CD4-positive, alpha-beta T cell treated with Interleukin-17A for 4 hours (primary cell): ENCODE measurements at places on chromosomes 6 and 20.
A peak's percentile ranks its signal among the peaks of the same experiment; 100 is the strongest.

DNA sequence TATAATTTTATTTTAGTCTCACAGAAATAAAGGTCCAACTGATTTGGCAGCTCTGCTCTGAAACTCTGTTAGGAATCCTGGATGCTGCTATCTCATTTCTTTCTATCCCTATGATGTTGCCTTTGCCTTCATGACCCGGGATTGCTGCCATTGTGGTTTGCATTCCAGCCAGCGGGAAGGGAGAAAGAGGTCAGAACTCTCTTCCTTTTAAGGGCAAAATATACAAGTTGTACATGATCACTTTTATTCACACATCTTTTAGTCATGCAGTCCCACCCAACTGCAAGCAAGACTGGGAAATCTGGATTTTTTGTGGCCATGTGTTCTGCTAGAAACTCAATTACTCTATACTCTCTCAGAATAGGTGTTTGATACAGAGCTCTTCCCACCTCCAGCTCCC is 263.1 kb upstream of the ZFP64 start:
- DNase-seq: no peak

DNA sequence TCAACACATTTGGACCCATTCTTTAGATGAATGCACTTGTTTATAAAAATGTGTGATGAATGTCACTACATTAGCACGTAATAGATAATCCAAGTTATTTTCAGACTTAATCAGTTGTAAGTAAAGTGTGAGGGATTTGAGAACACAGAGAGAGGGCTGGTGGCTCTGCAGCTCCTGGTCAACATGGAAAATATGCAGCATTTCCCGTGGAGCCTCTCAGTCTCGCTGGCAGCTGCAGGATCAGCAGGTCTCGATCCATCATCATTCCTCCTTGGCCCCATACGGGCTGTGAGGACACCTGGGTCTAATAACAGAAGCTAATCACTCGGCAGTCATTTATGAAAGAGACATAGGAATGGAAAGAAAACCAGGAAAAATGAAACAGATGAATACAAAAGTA is 390.2 kb downstream of the PRKN start:
- no peak for DNase-seq

DNA sequence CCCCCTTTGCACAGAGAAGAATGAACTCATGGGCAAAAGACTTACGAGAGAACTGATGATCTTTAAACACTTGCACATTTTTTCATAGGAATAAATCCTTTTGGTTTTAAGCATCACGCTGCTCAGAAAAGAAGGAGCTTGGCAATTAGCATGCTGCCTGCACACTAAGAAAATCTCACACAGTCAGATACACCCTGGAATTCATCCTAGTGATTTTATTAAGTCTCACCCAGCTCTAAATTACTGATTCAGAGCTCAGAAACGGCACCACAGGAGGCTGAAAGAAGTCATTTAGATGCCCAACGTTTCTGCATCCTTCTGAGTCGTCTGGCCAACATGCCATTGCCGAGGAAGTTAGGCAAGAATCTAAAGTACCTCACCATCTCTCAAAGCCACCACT is 18.0 kb upstream of the NRSN1 start:
- DNase-seq: no peak

GRCh38 chr6:53598265-53598907 is 53.5 kb upstream of the GCLC start:
- DNase-seq: no peak

GRCh38 chr6:126907996-126908395 is 210.5 kb upstream of the RSPO3 start:
- no peak for DNase-seq

GRCh38 chr6:37021356-37022129 is 16.1 kb downstream of the FGD2 start:
- DNase-seq: peak; percentile 88

DNA sequence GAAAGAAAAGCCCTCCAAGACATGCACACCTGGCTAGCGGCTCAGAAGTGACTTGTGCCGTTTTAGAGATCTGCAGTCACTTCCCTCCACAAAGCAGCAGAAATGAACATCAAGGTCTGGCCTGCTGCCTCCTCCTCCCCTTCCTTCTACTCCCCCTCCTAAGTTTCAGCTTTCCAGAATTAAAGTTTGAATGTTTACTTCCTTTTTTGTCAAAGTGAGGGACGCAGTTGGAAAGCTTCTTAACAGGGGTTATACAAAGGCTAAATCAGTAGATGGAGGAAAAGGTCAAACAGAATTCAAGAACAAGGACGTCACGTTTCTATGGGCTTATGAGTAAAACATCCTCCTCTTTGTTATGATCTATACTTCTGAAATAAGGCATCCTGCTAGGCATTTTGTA is 227.7 kb downstream of the SLC35F1 start:
- DNase-seq: no peak

DNA sequence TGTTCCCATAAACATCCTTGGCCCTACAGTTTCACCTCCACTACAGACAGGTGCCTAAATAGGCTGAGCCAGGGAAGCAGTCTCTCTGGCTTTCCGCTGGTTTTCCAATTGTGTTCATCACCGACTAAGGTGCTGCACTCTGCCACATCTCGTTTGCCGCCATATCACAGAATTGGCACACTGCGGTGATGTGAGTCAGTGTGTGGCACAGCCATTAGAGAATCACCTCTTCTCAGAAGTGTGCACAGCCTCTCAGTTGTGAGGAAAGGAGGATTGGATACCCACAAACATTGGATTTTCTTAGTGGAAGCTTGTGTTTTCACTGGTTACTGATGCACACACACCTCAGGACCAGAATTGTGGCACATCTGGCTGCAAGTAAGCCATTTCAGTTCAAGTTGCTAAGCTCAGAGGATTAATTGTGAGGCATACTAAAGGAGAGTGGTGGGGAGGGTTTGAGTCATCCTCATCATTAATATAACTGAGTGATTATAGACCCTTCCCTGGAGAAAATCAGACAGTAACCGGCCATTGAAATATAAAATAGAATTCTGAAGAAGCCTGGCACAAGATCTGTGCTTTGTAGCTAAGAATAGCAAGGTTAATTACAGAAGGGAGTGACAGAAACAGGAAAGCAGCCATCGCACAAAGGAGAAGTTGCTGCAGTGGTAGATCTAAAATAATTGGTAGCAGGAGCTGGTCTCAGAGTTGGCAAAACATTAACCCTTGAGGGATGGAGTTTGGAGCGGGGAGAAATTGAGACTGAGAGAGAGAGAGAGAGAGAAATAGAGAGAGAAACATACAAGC is 506.9 kb downstream of the LMBRD1 start:
- no peak for DNase-seq

- no peak for DNase-seq
Observed at GRCh38 chr6:168992446-168993144, 261.1 kb downstream of the THBS2 start.

GRCh38 chr6:55379895-55380294 is 52.6 kb downstream of the GFRAL start:
- no peak for DNase-seq

GRCh38 chr6:30732237-30732943 is 10.1 kb downstream of the FLOT1 start:
- DNase-seq: no peak

DNA sequence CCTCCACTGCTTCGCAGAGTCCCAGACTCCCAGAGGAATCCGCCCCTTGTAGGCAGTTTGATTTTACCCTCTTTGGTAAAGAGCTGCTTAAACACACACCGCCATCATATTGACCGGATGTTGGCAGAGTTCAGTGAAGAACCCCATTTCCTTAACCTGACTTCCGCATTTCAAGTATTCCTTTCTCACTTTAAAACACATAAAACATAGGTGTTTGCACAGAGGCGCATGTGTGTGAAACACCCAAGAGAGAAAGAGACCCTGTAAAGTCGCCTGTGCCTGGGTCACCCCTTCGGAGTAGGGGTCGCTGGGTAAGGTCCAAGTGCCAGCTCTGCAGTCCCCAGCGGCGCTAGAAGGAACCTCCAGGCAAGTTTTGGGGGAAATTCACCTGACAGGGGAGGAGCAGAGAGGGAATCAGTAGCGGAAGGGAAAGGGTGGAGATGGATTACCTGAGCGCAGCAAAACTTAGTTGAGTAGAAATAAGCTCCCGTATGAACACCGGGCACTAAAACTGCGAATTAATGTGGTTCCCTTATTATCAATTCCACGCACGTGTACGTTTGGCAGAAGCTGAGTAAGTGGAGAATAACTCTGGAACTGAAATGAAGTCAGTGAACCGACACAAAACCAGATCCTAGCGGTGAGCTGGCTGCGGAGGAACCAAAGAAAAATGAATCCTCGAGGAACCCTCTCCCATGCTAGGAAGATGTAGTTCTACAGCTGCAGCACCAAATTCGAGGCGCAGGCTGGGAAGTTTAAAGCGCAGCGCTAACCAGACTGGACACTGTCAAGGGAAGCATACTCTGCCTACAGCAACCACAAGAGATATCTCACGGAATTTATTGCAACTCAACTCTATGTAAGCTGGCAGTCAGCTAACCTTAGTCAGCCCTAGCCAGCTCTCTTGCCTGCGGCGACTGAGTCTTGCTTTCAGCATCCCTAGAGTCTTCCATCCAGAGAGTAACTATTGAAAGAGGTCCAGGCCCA is 3.5 kb upstream of the HTR1B start:
- no peak for DNase-seq

- DNase-seq: no peak
Observed at GRCh38 chr20:13909067-13909466, 81.3 kb downstream of the SEL1L2 start.

DNA sequence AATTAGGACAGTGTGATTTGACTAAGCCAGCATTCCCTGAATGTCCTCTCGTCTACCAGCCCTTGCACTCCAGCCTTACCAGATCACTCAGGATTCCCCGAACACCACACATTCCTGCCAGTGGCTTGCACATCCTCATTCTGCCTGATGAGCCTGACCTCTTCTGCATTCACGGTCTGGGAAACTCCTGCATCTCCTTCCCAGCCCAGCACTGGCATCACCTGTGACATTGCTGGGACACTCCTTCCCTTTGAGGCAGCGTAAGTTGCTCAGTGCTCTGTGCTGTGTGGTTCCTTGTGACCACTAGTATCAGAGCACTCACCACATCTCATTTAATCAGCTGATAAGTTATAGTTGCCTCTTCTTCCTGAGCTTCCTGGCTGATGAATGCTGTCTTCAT is 17.3 kb downstream of the NCOA7 start:
- no peak for DNase-seq

DNA sequence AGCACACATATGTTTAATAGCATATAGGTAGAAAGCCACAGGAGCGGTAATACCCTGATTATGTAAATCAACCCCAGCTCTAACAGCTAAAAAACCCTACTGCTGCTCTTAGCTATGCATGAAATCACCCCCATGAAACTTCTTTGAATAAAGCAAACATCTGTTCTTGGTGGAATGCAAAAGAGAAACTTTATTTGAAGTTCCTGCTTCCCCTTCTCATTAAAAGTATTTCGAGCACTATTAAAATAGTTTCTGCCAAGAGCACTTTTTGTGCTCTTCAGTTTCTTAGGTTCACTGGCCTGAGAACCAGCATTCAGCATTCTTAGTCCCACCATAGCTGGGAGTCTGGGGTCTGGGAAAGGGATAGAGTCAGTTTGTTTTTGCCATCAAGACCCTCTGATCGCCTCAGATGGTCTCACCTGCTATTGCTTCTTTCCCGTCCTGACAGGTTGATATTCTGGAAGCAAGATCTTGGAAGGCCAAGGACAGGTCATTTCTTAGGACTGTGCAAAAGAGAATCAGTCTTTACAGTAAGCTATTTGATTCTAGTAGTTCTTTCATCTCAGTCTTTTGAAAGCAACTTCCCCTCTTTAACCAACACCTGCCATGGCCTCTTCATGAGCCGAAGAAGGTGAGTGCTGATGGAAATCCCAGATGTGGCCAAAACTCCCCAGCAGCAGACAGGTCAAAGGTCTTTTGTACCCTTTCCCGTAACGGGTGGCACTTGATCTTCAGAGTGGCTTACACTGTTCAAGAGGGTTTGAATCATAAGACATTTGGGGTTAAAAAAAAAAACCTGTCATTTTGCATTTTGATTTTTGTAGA is 76.5 kb upstream of the TMEM170B start:
- DNase-seq: no peak

DNA sequence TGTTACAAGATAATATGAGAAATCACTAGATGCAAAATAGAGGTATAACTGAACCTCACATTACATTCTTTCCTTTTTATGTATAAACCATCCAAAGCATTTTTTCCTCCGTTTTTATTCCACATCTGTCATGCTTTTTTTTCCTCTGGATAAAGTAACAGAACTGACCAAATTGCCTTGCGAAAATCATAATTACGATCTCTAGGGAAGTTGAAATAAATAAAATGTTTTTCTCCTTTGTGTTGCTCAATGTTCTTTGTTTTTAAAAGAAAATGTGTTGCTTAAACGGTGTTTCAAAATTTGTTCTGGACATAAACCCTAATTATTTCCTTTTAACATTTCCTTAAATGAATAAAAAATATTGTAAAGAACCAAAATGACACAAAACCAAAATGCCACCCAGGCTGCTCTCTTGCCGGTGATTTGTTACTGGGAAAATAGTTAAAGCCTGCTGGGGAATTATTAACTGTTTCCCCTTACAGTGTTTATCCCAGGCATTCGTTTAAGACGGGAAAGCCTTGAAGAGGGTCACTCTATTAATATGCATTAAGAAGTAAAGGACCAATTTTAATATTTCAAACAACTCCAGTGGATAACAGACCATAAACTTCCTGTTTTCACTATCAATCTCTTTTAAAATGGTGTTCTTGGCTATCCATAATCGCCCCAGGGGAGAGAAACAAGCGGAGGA is 1.7 kb upstream of the ADGRB3 start:
- DNase-seq: no peak

- DNase-seq: no peak
Observed at GRCh38 chr6:162200945-162201690, 526.4 kb downstream of the PRKN start.
